ENCODE measurements at places on chromosomes 7 and 10.

GRCh38 chr10:91598211-91598977 is 34.5 kb downstream of the PPP1R3C start:
- peak; percentile 66 for DNase-seq

GRCh38 chr7:90560730-90561129 is 35.4 kb upstream of the CDK14 start:
- DNase-seq = no peak

DNA sequence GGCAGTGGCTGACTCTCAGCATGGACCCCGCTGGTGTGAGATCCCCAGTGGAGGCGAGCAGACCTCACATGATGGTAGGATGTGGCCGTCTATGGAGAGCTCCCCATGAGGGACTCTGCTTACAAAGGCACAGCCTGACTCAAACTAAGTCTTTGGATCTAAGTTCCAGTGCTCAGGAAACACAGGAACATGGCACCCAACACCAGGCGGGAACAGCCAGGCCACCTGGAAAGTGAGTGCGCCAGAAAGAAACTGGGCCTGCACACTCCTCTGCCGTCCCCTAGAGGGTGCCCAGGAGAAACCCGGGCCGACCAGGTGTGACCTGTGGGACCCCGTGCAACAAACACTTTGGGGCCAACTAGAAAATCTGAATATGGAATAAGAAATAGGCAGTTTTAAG is 10.0 kb downstream of the PITRM1 start:
- no peak for DNase-seq

GRCh38 chr10:62589689-62590088 is 214.8 kb upstream of the ADO start:
- DNase-seq = no peak

GRCh38 chr7:99679400-99680191 is at the start of gene CYP3A5:
CYP3A5 (minus strand) TSS chr7:99679996; CDS start chr7:99679896, 100 bp downstream.
- DNase-seq = peak; percentile 90

DNA sequence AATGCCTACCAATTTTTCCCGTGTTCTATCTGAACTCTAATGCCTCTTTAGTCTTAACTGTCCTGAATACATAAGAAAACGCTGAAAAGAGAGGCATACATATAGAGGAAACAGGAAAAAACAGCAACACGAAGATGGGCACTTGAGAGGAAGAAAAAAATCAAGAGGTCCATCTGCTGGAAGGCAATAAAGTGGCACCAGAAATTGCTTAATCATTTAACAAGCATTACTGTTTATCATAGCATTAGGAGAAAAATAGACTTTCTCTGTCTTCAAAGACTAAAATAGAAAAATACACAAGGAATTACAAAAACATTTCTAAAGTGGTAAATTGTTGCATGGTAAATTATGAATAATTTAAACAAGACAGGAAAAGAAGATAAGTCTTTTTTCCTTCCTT is 35.0 kb downstream of the NSUN6 start:
- peak; percentile 32 for DNase-seq

DNA sequence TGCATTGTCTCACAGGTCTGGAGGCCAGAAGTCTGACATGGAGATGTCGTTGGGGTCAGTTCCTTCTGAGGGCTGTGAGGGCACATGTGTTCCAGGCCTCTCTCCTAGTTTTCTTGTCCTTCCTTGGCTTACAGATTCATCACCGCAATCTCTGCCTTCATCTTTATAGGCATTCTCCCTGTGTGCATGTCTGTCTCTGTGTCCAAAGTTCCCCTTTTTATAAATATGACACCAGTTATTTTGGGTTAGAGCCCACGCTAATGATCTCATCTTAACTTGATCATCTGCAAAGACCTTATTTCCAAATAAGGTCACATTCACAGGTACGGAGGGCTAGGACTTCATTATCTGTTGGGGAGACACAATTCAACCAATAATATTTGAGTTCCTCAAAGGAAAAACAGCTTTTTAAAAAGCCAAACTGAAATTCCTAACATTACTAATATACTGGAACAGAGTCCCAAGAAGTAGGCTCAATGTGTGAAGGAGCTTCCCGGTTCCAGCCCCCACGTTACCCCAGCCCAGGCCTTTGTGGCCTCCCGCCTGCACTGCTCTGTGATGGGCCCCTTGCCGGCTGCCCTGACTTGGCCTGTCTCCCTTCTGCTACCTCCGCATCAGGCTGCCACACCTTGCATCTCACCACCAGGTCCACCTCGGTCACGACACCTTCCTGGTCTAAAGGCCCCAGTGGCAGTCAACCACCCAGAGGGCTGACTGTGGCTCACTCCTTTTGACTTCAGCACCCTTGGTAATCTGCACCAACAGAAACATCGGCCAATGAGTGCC is 142.7 kb downstream of the KCNMA1 start:
- no peak for DNase-seq

GRCh38 chr7:34900891-34901513 is 136.3 kb downstream of the DPY19L1 start:
- peak; percentile 13 for DNase-seq

DNA sequence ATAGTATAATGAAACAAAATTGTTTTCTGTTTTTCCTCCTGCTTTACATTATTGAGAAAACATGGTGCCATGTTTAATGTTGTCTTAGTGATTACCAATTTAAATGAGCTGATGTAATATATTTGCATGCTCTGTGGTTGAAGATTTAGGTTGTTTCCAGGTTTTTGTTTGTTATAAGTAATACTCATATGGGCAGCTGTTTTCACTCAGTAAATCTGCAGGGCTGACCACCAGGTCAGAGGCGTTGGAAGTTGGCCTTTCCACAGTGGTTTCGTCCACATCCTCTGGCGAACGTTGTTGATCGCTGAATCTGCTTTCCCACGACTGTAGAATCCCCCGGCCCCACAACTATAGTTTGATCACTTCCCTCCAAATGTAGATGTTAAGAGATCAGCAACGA is 21.6 kb upstream of the PURB start:
- no peak for DNase-seq

DNA sequence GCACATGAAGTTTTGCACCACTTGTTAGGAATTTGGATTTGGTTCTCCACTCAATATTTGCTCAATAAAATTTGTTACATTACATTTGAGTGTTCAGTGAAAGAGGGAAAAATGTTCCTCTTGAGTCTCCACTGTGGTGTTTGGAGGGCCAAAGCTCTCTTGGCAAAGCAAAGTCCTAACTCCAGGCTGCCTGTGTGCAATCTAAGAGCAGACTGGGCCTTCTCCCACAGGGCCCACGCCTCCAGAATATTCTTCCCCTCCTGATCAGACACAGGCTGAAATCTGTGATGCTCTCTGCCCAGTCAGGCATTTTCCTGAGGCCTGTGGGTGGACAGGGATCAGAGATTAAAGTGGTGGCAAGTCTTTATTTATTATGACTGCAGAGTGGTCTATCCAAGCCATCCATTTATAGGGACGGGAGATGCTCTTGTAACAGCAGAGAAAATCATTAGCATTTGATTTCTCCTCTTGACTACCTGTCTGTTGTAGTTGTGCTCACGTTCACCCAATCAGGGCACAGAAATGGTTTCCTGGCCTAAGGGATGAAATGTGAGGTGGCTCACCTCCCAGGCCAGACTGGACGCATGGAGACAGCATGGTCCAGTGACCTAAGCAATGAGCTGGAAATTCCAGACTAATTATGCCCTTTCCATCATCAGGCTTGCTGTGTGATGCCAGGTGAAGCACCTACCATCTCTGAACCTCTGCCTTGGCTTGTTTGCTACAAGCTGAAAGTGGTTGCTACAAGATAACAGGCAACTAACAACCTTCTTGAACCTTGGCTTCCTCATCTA is 147.1 kb upstream of the NRBF2 start:
- DNase-seq = no peak

- DNase-seq = no peak
These were observed 68.4 kb downstream of the FOXL3 start for GRCh38 chr7:358352-358751.

DNA sequence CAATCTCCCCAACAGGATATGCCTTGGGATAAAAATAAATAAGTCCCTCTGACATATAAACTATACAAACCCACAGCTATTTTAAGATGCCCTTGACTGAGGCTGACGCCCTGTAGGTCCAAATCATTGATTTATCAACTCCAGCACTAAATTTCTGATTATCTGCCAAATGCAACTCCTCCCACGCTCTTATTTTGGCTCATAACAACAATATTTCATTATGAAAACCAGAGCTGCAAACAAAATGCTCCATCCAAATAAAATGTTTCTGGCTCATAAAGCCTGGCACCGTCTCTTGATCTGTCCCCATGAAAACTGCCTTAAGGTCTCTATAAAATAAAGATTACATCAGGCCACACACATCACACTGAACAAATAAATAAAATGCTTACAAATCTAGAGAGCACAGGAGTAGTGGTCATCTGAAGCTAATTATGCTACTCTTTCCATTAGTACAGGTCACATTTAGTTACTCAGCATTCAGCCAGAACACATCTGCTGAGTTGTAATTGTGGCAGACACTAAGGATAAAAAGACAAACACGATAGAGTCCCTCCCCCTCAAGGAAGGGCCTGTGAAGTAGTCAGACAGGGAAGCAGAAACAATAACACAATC is 28.8 kb downstream of the CACUL1 start:
- no peak for DNase-seq

DNA sequence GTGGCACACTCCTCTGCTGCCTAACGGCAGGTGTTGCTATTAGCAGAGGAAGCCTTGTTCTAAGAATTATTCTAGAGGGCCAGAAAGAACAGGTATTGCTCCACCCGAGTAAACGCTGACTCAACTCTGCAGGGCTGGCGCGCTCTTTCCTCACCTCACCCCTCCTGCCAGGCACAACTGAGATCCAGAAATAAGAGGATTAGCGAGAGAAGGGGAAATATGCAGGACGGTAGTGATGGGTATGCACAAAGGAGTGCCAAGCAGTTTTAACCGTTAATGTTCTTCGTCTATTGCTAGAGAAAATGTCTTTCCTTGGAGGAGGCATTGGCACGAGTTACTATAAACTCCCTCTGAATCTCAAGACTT is 369 bp upstream of the SCIN start:
- peak; percentile 62 for DNase-seq

DNA sequence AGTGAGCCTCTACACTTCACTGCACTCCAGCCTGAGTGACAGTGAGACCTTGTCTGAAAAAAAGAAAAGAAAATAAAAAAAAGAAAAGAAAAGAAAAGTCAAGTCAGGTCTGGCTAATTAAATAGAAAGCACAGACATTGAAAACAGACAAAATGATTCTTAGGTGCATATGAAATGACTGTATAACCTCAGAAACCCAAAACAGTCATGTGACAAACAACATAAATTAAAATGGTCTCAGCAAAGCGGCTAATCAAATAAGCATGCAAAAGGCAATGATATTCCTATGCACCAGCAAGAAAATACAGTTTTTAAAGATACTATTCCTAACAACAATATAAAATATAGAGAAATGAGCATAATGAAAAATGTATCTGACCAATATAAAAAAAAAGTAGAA is 38.3 kb downstream of the LRRC20 start:
- no peak for DNase-seq

DNA sequence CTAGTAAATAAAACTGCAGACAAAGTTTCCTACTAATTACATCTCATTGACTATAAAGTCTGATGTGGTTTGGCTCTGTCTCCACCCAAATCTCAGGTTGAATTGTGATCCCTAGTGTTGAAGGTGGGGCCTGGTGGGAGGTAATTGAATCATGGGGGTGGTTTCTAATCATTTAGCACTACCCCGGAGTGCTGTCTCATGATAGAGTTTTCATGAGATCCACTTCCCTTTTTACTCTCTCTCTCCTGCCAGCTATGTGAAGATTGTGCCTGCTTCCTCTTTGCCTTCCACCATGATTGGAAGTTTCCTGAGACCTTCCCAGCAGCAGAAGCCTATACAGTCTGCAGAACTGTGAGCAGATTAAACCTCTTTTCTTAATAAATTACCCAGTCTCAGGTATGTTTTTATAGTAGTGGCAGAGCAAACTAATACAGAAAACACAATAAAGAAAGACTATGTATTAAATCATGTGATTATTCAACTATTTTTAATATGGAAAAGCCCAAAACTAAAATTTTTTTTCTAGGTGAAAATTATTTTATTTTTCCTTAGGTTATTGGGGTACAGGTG is 232.1 kb downstream of the FZD1 start:
- DNase-seq = no peak

GRCh38 chr10:716821-717220 is 27.4 kb upstream of the DIP2C start:
- DNase-seq = no peak

DNA sequence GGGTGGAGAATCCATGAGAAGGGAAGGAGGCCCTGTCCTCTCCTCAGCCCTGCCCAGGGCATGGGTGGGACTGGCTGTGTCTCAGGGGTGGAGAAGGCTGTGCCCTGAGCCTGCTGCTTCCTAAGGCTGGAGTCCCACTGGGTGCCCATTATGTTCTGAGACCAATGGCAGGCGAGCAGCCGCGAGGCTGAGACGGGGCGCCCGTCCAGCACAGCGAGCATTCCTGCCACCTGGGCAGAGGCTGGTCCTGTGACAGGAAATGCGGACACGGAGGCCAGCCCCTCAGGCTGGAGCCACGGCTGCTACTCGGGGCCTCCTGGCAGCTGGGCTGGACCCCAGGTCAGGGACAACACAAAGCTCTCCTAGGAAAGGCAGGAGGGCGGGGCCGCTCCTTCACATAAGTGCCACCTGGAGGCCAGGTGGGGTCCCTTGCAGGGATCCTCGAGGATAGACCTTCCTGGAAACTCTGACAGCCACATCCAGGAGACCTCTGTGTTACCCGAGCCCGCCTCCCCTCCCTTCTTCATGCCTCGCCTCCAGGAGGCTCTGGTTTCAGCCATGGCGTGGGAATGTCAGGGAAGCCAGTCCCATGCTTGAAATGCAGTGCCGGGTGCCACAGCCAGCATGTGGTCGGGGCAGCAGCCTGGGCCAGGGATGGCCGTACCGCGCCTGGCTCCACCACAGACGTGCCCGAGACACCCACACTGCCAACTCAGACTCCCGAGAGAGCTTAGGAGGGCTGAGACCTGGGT is 173.9 kb downstream of the USP6NL start:
- DNase-seq = no peak
